ENCODE measurements at places on chromosomes 11 and 22.

GRCh38 chr11:64747961-64748665 is 4.2 kb upstream of the RASGRP2 start:
- no peak for DNase-seq

- DNase-seq: no peak
These were observed 1.2 kb upstream of the ARRB1 start for GRCh38 chr11:75352588-75353206.

DNA sequence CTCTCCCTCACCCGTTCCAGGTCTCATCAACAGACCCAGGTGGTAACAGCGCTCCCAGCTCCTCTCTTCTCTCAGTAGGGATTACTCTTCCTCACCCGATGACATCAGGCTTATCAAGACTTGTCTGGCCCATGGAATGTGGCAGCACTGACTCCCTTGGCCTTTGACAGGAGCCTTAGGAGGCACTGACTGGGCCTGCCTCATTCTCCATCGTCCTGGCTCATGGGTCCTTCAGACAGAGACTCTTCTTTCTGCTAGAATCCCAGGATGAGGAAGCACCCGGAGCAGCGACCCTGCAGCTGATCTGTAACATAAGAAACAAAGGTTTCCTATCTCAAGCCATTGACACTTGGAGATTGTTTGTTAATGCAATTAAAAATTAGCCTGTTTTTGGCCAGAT is 1063.6 kb downstream of the TBC1D22A start:
- DNase-seq: no peak

- DNase-seq: no peak
These were observed 111.8 kb downstream of the CTTN start for GRCh38 chr11:70510106-70510505.

DNA sequence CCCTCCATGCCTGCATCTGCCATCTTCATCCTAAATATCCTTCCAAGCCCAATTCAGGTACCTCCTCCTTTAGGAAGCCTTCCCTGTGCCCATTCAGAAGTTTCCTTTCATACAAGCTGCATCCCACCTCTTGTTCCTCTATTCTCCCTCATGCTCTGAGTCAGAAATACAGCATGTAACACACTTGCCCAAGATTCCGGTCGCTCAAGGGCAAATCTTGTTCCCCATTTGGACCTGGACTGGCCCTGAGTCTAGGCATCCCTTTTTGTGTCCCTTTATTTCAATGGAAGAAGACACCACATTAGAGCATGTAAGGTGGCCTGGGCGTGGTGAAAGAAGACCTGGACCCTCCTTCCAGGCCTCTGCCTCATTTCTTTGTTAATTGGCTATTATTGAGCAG is 38.5 kb downstream of the RTL6 start:
- no peak for DNase-seq

DNA sequence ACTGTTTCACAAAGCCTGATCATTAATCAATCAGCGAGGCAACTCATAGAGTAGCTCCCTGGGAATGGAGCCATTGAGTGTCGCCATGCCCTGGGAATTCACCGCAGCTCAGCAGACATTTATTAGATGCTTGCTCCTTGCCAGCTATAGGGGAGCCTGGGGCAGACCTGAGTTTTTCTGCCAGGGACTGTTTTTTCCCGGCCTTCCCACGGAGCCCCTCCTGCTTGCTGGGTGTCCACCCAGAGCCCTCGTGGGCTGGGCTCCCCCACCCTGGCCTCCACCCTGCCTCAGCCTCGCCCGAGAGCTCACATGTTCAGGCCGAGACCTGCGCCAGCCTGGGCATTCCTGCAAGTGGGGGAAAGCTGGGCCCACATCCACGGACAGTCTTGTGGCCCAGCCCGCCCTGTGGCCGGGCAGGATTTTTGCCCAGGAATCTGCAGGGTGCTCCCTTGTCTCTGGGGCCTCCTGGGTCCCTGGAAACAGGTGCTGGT is 64.9 kb downstream of the SMIM38 start:
- no peak for DNase-seq

GRCh38 chr11:113980785-113981184 is 5.9 kb downstream of the HTR3A start:
- no peak for DNase-seq

GRCh38 chr11:125519860-125520834 is 24.1 kb upstream of the FEZ1 start:
- no peak for DNase-seq

- no peak for DNase-seq
These were observed 9.5 kb downstream of the IGLL5 start for GRCh38 chr22:22897091-22897490.

DNA sequence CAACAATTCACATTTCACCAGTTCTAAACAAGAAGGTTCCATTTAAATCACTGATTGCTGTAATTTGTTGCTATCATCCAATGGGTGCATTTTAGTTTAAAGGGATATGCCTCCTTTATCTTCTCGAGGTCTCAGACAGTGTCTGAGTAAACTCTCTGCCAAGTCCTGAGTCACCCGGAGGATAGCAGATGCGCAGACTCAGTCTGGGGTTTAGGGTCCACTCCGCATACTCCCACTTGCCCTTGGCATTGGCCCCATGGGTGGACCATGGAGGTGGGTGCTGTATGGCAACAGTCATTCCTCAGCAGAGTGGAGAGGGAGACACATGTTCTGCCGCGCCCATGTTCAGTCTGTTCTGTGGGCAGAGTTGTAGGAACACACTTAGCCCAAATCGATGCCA is 65.4 kb upstream of the CRTAM start:
- DNase-seq: no peak

- no peak for DNase-seq
These were observed 71.8 kb downstream of the PIWIL4 start for GRCh38 chr11:94638902-94639373.

DNA sequence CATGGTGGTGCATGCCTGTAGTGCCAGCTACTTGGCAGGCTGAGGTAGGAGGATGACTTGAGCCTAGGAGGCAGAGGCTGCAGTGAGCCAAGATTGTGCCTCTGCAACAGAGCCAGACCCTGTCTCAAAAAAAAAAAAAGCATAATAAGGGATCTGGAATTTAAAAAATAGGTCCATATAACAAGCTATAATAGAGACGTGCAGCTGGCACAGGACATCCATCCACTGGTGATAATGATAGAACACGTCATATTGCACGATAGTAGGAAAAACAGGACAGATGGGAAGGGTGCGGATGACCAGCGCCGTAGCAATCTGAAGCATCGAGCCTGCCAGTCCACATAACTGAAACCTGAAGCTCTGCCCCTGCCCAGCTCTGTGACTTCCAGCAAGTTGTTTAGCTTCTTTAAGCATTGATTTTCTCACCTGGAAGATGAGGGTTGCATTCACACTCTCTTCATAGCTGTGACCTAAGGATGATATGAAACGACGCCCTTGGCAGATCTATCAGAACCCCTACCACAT is 60.3 kb upstream of the PRODH start:
- DNase-seq: no peak

- DNase-seq: no peak
These were observed 511 bp downstream of the PKDREJ start for GRCh38 chr22:46262449-46263215.

GRCh38 chr22:23256986-23257888 is 76.9 kb downstream of the BCR start:
- no peak for DNase-seq

GRCh38 chr11:12963792-12964536 is 45.2 kb upstream of the RASSF10 start:
- no peak for DNase-seq

- no peak for DNase-seq
These were observed 2.9 kb downstream of the GRIA4 start for GRCh38 chr11:105612771-105613170.

DNA sequence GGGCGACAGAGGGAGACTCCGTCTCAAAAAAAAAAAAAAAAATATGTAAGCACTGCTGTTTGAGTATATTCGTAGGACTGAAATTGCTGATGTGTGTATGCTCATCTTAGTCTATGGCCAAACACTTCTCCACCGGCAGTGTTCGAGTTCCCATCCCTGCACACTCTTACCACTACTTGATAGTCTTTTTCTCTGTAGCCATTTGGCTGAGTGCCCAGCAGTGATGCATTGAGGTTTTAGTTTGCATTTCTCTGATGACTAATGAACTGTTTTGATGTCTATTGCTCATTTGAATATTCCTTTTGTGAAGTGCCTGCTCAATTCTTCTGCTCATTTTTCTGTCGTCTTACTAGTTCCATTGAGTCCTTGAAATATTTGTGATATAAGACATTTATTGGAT is 1.9 kb downstream of the TIRAP start:
- DNase-seq: no peak

DNA sequence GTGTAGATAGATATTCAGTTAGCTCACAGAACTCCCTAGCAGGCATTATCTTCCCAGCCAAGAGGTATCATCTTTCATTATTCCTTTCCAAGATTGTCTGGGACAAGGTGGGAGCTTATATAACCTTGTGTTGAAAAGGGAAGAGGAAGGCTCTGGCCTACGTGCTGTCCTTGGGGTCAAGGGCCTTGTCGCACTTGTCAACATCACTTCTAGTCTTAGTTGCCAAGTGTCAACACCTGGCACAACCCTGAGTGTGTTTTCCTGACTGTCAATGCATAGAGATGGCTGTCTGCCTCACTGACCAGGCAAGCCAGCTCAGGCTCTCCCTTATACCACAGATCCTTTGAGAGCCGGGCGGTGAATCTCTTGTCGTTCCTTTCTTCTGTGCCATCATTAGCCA is 331.9 kb downstream of the CNTN5 start:
- no peak for DNase-seq

GRCh38 chr11:75387736-75388294 is 11.5 kb upstream of the RPS3 start:
- no peak for DNase-seq

DNA sequence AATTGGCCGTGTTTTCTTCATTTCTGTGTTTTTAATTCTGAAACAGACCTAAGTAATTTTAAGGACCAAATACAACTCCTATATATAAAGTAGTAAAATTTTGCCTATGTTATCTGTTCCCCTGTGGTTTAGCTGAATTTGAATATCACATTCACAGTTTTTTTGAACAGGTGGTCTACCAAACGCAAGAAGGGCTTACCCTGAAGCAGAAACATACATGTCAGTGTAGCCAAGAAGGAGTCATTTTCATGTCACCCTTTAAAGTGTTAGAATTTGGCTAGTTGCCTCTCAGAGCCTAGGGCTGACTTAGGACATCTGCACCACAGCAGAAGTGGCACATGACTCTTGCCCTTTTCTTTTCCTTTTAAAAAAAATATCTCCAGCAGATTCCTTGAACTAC is 34.3 kb downstream of the MYBPC3 start:
- no peak for DNase-seq

DNA sequence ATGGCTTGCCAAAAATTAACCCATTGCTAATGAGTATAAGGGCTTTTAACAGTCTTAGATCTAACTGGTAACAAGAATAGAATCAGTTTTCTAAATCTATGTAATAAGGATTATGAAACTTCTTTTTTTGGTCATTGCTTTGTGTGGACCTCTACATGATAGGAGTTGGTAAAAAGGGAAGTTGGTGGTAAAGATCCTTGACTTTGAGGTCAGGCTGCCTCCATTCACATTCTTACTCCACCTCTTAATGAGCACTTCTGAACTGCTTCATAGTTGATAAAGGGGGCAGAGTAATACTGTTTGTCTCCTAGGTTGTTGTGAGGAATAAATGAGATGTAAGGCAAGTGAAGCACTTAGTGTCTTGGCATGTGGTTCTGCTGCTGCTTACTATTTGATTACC is 10.6 kb downstream of the EIF3M start:
- DNase-seq: no peak

- DNase-seq: no peak
These were observed 836.0 kb downstream of the FAM181B start for GRCh38 chr11:81897639-81898038.

DNA sequence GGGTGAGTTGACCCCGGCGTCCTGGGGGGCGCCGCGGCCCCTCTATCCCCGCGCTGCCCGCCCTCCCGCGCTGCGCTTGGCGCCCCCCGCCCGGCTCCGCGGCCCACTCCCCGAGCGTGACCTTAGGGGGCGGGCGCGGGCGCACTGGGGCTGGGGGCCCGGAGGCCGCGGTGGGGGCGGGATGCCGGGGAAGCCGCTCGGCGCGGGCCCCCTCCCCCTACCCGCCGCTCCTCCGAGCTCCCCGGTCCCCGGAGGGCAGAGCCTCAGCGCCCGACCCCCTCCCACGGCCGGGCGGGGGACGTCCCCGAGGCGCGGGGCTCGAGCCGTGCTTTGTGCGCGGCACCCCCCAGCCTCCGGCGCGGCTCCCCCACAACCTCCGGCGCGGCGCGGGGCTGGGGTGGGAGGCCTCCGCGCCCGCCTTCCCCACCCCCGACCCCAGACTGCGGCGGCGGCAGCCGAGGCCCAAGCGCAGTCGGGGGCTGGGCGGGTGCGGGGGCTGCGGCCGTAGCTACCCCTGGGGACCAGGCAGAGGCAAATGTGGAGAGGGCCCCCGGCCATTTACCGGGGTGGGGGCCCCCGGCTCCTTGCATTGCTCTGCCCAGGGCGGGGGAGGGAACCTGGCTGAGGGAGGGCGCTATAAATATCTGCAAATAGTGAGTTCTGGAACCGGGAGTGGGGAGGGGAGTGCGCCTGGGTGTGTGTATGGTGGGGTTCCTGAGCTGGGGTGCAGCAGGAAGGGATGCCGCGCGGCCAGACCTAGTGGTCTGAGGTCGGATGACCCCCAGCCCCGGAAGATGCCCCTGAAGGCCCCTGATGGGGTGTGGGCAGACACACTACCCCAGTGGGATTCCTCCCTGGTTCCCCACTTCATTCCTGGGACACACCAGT is 988 bp downstream of the MGAT3 start:
- DNase-seq: no peak

DNA sequence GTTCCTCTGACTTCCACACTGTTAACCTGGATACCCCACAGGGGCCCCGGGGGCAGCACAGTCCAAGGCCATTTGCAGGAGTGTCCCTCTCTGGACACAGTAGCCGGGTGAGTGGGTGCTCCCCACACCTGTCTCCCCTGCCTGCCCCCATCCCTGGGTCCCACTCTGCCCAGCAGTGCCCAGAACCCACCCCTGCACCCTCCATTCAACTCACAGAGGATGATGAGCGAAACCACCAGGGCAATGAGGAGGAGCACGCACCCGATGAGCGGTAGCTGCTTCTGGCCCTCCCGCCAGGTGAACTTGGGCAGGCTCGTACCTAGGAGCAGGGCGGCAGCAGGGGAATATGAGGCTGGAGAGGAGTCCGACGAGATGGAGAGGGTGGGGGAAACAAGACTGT is 12.2 kb downstream of the TMPRSS13 start:
- no peak for DNase-seq

DNA sequence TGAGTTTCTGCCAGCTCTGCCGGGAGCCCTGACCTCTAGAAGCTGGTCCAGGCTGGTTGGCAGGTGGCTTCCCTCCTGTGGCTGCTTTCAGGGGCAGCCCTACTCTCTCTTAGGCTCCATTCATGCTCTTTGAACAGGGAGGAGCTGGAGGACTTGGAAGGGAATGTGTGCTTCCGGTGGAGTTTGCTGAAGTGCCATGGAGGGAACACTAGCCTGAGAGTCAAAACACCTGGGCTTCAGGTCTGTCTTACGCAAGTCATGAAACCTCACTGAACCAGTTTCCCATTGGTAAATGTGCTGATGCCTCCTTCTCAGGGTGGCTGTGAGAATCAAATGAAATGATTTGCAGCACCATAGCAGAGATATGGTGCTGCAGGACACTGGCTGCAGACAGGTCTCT is 224.5 kb downstream of the KIRREL3 start:
- no peak for DNase-seq

GRCh38 chr22:40414838-40415505 is 44.6 kb downstream of the SGSM3 start:
- DNase-seq: no peak
